Breast epithelium (tissue), 4 donors: ENCODE measurements at places on chromosomes 6 and 20. TPM values are rescaled to one million over a fixed set of nuclear protein-coding genes. Genes with fewer than 3 reads are reported as not detected.

The RRAGD gene
- 23.9 TPM for total RNA-seq

The KIAA0408 gene
- 3.3 TPM for total RNA-seq

The CCN6 gene
- total RNA-seq = not detected

The DCBLD1 gene
- 11.8 TPM for total RNA-seq

The MYH7B gene
- 0.73 TPM for total RNA-seq

The KCNK5 gene
- 1.8 TPM for total RNA-seq

The OOEP gene
- total RNA-seq = not detected

The CST7 gene
- 2.5 TPM for total RNA-seq

The SPEF1 gene
- 0.33 TPM for total RNA-seq

The RNGTT gene
- total RNA-seq = 30.3 TPM
